ENCODE measurements at places on chromosomes 6 and 20.
A peak's percentile ranks its signal among the peaks of the same experiment; 100 is the strongest.

GRCh38 chr6:16596616-16597331 is 164.5 kb downstream of the ATXN1 start:
- no peak for DNase-seq

- DNase-seq = no peak
Observed at GRCh38 chr20:25046736-25047666, 10.9 kb downstream of the ACSS1 start.

DNA sequence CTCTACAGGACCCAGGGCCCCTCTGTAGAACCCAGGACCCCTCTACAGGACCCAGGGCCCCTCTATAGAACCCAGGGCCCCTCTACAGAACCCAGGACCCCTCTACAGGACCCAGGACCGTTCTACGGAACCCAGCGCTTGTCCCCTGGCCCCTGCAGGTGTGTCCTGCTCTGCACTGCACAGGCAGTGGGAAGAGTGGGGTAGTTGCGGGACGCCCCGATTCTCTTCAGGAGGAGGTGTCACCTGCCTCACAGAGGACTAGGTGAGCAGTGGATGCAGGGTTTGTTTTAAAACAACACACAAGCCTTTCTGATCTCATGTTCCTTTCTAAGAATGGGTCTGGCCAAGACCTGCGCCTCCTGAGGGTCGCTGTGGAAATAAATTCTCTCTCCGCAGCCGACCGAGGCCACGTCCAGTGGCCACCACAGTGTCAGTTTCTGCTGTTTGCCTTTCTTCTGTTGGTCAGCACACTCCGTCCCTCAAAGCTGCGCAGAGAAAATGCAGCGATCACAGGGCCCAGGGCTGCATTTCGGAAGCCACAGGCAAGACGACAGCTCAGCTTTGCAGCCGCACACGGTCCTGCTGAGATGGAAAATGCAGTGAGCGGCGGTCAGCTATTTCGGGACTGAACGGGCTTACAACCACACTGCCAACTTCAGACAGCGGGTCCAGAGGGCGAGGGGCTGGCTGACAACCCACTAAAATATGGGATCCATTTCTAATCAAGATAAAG is 135.2 kb downstream of the DLL1 start:
- no peak for DNase-seq

DNA sequence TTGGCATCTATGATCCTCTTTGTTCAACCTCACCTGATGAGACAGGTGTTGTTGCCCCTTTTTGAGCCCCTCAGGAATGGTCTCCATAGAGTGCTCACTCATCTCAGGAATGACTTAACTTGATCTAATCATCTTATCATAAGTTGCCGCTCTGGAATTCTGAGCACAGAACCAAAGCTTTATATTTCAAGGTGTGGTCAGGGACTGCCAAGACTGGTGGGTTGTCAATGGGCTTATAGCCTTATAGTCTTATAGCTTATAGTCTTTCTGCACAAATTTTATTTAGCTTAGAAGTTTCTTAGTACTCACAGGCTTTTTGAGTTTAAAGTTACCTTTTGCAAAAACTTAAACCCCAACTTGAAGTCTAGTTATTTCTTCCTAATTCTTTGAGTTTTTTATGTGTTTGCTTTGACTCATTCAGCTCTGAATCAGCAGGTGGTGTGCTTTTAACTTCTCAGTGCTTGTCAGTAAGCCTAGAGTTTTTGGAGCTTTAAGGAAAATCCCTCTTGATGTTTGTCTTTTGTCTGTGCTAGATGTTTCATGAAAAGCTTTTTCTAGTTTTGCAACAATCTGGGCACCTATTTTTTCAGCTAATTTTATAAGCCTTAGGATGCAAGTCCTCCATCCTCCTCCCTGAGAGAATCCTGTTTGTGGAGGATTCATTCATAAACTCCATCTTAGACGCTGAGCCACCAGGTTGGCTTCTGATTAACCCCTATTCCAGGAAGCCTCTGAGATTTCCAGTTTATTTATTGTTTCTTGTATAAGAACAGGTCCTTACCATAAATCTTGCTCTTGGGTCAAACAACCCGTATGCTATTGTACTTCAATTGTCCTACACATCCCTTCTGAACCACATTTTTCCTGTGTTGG is 72.3 kb upstream of the SSTR4 start:
- no peak for DNase-seq

GRCh38 chr20:9889270-9889981 is 50.5 kb upstream of the PAK5 start:
- no peak for DNase-seq

DNA sequence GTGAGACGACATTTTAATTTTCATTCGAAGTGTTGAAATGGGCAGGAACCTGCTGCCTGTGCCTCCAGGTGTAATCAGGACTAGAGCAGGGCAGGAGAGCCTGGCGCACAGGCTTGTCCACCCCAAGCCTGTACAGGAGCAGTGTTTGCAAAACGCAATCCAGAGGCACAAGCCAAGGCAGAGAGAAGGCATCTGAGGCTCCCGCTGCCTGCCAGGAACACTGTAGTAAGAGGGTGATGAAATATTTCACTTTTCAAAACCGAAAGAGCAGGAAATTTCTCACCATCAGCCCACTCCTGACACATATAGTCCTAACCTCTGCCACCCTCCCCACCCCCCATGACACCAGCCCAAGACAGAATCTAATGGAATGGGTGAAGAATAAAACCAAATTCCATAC is 132.5 kb downstream of the RTN4IP1 start:
- no peak for DNase-seq

DNA sequence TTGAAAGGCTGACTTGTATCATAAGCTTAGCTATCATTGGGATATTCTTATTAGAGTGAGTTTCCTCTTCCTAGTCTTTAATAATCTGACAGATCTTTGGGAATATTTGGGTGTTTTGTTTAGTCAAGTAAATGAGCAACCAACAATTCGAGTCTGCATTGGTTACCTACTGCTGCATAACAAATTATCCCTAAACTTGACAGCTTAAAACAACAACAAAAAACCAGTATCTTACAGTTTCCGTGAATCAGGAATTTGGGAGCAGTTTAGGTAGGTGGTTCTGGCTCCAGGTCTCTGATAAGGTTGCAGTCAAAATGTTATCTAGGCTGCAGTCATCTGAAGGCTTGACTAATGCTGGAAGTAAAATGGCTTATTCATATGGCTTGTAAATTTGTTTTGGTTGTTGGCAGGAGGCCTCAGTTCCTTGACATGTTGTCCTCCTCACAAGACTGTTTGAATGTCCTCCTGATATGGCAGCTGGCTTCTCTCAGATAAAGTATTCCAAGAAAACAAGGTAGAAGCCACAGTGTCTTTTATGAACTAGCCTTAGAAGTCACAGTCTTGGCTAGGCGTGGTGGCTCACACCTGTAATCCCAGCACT is 7.2 kb downstream of the GTF3C6 start:
- DNase-seq = no peak

- no peak for DNase-seq
Observed at GRCh38 chr6:75581231-75581630, 20.4 kb upstream of the SENP6 start.

DNA sequence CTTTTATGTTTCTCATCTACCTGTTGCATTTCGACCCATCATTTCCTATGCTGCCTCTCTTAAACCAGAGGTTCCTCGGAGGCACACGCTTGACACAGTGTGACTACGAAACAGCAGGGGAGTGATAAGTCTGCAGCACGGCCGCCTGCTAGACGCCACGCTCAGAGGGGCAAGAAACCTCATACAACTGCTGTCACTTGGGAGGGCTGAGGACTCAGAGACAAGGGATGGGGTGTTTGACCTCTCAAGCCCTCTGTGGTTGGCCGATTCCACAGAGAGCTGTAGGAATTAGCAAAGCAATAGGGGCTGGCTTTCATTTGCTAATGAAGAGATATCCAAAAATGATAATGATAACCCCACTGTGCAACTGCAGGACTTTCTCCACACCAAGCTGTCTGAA is 372.5 kb downstream of the ZFAND3 start:
- no peak for DNase-seq

DNA sequence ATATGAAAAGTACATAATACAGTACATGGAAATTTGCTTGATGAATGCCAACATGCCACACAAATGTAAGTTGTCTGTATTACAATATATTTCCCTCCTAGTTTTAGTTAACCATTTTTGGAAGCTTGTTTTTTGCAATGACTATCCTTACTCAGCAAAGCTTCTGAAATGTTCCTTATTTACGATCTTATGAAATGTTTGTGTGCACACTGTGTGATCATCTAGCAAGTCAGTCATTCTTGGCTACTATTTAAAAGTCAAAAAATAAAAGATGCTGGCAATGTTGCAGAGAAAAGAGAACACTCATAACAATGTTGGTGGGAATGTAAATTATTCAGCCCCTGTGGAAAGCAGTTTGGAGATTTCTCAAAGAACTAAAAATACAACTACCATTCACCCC is 33.8 kb downstream of the SUMO4 start:
- DNase-seq = no peak

GRCh38 chr20:43040427-43040826 is 149.3 kb downstream of the PTPRT start:
- DNase-seq = peak; percentile 1

GRCh38 chr6:54118117-54118516 is 6.9 kb downstream of the MLIP start:
- DNase-seq = no peak

DNA sequence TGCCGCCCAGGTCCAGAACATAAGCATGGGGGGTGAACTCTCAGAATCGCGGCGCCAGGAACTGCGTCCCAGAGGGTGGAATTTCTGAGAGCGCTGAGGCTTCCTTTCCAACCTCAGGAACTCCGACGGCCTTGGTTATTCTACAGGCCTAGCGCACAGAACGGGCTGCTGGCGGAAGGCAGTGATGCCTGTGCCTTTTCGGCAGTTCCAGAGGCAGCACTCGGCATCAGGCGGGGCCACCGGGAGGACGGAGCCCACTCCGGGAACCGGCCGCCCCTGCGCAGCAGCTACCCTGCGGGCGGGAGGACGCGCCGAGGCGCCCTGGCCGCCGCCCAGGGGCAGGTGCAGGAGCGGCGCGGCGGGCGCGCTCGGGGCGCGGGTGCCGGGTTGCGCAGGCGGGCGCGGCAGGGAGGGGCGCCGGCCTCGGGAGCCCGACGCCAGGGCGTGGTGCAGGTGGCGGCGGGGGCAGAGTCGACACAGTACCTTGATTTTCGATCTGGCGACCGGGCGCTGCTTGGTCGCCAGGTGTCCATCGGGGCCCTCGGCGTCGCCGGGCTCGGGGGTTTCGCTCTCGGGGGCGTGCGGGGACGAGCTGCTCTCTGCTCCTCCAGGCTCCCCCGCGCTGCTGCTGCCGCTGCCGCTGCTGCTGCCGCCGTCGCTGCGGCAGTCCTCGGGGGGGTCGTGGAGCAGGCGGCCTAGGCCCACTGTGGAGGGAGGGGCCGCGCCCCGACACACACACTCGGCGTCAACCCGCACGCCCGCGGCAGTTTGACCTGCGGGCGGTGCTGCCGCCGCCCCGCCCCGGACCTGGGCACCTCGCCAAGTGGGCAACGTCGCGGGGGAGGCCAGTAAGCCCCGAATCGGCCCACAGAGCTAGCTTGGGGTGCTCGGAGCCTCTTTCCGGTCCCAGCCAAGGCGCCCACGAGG is 1.3 kb downstream of the OVOL2 start:
- no peak for DNase-seq

GRCh38 chr6:14450133-14450504 is 332.5 kb downstream of the CD83 start:
- DNase-seq = no peak

DNA sequence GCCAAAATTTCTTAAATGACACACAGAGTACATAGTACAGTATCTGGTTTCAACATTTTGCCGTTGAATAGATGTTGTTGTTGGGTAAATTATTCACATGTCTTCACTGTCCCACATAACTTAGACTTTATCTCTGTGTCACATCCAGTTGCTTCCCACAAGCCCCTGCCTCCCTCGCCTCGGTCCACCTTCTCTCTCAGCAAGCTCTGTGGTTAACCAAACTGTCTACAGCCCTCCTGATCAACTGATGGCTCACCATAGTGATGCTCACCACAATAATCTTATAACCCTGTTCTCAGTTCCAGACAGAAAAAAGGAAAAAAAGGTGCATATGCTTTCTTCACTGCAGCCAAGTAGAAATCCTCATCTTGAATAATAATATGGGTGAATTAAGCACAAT is 23.0 kb downstream of the IL17F start:
- DNase-seq = no peak

DNA sequence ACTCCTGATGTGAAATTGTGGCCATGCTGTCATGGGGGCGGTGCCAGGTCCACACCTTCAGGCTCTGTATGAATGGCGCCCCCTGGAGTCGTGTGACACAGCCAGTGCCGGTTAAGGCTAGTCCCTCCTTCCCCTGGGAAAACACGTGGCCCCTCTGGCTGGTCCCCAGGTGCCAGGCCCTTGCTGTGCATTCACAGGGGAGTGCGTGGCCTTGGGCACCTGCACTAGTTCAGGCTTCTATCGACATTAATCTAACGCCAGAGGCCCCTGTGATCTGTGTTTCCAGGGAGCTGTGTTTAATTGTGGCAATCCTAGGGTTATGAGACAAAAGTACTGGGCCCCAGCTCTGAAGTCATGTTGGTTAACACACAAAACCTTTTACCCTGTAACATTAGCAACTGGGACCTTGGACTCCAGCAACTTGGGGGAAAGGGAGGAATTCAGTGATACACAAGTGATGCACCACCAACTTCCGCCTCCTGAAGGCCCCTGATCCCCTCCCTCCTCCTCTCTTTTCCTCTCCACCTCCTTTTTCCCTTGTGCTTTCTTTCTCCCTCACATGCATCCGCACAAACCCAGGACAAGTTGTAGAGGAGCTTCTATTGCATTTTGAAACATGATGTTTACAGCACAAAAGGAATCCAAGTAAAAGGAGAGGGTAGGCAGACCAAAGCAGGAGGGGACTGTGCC is 74.0 kb downstream of the SSR1 start:
- no peak for DNase-seq

DNA sequence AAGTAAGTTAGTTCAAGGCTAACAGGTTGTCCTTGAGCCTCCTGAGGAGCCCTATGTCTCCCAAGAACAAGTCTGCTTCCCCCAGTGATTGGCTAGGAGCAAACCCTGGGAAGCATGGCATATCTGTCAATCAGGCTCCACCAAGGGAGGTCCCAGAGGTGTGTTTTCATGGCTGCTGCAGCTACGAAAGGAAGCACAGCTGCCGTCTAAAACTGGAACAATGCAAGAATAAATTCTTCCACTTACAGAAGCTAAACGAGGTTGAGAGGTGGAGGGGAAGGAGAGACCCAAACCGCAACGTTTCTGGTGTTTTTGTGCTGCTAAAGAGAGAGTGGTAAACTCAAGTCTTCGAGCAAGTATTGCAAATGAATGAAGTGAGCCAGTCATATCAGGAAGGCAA is 4.9 kb upstream of the PTGIS start:
- DNase-seq = no peak

GRCh38 chr6:11738661-11739375 is 39.8 kb downstream of the ADTRP start:
- no peak for DNase-seq
